ENCODE measurements at places on chromosomes 7 and 10.

- H3K4me3 ChIP-seq, result no peak overlapping the region
- no peaks in the 10 kb centered on the region for H3K36me3 ChIP-seq
- no peak overlapping the region for H3K27ac ChIP-seq
- no peaks in the 10 kb centered on the region for H3K27me3 ChIP-seq
These were observed 101.3 kb upstream of the DKK1 start for GRCh38 chr10:52212802-52213201.

DNA sequence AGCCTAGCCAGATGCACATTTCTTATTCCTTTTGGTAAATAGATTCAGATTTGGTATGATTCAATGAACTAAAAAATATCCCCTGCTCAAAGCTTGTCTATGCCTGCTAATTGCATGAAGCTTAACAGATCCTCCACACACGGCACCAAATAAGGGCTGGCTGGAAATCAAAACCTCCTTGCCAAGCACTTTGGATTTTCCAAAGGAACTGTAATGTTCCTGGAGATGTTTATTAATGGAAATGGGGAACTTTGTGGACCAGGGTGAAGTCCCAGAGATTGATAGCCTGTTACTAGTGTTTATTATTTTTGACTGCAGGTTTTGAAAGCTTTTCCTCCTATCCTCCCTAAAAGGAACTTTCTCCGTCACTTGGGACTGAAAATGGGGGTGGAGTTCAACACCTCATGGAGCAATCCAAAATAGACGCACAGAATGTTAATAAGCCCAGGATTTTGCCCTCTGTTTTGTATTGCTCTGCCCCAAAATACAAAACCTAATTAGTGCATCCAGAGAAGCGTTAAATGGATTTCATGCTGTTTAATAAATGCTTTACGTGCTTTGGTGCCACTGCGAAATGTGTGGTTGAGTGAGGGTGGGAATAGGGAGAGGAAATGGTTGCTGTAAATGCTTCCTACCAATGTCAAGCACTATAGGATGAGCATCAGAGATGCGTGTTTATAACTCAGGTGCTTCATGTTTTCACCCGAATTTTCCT lies 1027.7 kb downstream of the LRMDA start:
- H3K36me3 ChIP-seq, result no peaks in the 10 kb centered on the region
- H3K27me3 ChIP-seq, result no peaks in the 10 kb centered on the region
- peaks cover 8% of the 10 kb centered on the region for H3K4me1 ChIP-seq
- H3K4me3 ChIP-seq, result no peak overlapping the region

GRCh38 chr10:88032566-88032965 lies 169.1 kb downstream of the PTEN start:
- no peaks in the 10 kb centered on the region for H3K36me3 ChIP-seq
- H3K27ac ChIP-seq, result no peak overlapping the region
- DNase-seq, result no peak
- H3K4me1 ChIP-seq, result no peaks in the 10 kb centered on the region
- H3K27me3 ChIP-seq, result no peaks in the 10 kb centered on the region

DNA sequence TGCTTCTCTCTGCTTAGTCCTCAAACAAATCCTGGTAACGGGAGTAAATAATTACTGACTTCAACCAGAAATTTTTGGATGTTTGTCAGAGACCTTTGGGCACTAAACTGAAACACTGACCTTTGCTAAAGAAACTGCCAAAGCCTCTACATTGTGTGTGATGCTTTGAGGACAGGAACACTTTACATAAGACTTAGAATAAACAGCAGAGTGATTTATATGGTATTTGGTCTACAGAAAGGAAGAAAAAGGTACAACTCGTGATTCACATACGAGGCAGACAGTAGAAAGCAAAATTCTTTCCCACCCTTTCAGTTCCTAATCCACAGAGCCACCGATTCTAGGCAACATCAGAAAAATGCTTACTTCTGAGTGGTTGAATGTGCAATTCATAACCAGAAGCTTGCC lies 59.8 kb downstream of the SLC16A12 start:
- H3K4me1 ChIP-seq, result peaks cover 24% of the 10 kb centered on the region
- H3K4me3 ChIP-seq, result no peak overlapping the region
- peak overlapping the region; percentile 79 for H3K27ac ChIP-seq
- no peaks in the 10 kb centered on the region for H3K27me3 ChIP-seq

DNA sequence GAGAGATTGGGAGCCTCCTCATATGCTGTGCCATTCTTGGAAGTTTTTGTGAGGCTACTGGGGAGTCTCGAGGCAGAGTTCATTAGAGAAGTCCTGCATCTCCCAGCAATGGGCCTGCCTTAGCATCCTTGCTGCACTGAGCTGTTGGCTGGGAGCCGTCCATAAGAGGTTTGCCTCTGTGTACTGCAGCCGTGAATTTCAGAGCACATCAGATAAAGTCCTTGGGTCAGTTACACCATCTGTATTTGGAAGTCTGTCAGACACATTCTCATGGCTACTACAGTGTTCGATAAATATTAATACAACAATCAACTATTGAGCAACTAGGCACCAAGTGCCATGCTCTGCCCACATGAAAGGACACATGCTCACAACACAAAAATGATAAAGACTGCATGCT lies 100.5 kb upstream of the SEC61G start:
- no peak overlapping the region for H3K27ac ChIP-seq
- H3K4me3 ChIP-seq, result no peak overlapping the region
- no peak for DNase-seq
- H3K4me1 ChIP-seq, result no peaks in the 10 kb centered on the region

DNA sequence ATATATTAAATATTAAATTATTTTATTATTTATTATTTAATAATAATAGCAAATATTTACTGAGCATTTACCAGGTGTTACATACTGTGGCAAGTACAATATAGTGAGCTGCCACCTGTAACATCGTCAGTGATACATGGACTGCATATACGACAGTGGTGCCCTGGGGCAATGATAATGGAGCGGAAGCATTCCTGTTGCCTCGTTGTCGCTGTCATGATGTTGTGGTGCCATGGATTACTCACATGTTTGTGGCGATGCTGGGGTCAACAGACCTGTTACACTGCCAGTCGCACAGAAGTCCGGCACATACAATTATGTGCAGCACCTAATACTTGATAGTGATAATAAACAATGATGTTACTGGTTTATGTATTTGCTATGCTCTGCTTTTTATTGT lies 20.6 kb downstream of the CAMK1D start:
- H3K27ac ChIP-seq, result no peak overlapping the region
- no peaks in the 10 kb centered on the region for H3K36me3 ChIP-seq
- peaks cover 5% of the 10 kb centered on the region for H3K4me1 ChIP-seq
- no peaks in the 10 kb centered on the region for H3K27me3 ChIP-seq

GRCh38 chr10:87547734-87548311 lies 43.1 kb downstream of the MINPP1 start:
- H3K36me3 ChIP-seq, result no peaks in the 10 kb centered on the region
- peak overlapping the region; percentile 67 for H3K27ac ChIP-seq
- no peak for DNase-seq
- no peak overlapping the region for H3K4me3 ChIP-seq
- H3K4me1 ChIP-seq, result peaks cover 41% of the 10 kb centered on the region

GRCh38 chr10:109882251-109883057 lies 40.9 kb downstream of the XPNPEP1 start:
- H3K4me3 ChIP-seq, result no peak overlapping the region
- DNase-seq, result no peak
- H3K27me3 ChIP-seq, result no peaks in the 10 kb centered on the region
- no peak overlapping the region for H3K27ac ChIP-seq
- no peaks in the 10 kb centered on the region for H3K4me1 ChIP-seq

DNA sequence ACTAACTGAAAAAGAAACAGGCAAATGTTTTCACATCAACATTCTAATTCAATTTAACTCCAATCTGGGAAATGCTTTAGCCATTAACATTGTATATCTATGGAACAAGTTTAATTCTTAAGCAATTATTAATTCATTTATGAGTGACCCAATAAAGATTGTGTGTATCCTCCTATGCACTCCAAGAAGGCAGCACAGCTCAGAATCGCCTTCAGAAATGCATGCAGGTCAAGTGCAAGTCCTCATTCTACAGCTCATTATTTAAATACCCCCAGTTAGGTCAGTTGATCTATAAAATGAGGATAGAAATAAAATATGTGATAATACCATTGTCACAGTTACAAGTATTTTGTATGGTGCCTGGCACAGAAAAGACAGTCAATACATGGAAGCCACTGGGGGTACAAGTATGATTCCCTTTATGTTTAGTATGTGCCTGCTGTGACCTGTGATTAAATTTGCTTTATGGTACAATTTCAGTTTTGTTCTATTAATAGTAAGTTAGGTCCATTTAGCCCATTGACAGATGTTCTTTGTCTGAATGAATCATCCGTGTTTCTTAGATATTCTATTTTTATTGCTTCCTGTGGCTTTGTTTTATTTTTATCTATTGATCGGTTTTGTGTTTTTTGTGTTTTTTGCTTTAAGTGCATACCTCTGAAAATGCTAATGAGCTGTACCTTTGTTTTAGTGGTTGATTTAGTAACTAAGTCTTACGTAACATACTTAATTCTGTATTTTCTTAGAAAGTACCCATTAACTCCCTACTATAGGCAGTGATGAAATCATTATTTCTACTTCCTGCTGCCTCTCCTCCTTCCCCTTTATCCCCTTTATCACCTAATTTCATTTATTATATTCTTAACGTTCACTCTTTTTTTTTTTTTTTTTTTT lies 42.8 kb downstream of the CPXM2 start:
- H3K4me3 ChIP-seq, result no peak overlapping the region
- no peaks in the 10 kb centered on the region for H3K36me3 ChIP-seq
- H3K27me3 ChIP-seq, result no peaks in the 10 kb centered on the region
- H3K27ac ChIP-seq, result no peak overlapping the region

- no peaks in the 10 kb centered on the region for H3K36me3 ChIP-seq
- H3K27ac ChIP-seq, result no peak overlapping the region
- H3K4me3 ChIP-seq, result no peak overlapping the region
- H3K27me3 ChIP-seq, result no peaks in the 10 kb centered on the region
- no peaks in the 10 kb centered on the region for H3K4me1 ChIP-seq
- DNase-seq, result no peak
These were observed 167.0 kb upstream of the CDK1 start for GRCh38 chr10:60611291-60611747.

DNA sequence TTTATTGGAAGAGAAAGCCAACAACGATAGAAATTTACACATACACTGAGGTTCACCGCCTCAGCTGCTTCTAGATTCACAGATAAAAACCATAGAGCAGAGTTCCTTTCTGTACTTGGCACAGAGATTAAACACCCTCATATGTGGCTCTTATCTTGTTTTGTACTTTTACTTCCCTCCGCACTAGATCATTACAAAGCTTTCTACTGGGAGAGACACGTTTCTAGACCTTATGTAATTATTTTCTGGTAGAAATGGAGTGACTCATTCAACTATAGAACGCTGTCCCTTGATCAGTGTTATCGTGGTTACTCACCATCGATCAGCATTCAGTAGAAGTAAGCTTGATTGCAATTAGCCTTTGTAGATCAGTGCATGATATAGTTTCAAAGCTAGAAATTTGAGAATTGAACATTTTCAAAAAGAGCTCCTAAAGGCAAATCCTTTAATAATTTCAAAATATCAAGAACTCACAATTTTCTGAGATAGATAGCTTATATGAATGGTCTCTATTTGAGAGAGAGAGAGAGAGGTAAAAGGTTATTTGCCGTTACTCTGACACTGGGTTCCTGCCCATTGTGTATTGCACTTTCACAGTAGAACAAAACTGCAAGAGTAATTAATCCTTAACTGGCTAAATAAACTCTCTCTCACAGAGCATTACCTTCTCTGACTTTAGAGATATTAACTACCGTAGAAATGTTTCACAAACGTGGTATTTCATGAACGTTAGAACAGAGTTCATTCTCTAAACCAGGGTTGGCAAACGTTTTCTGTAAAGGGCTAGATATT lies 26.1 kb upstream of the DNAJC1 start:
- no peaks in the 10 kb centered on the region for H3K36me3 ChIP-seq
- no peaks in the 10 kb centered on the region for H3K4me1 ChIP-seq
- no peak for DNase-seq
- no peak overlapping the region for H3K27ac ChIP-seq
- no peak overlapping the region for H3K4me3 ChIP-seq

DNA sequence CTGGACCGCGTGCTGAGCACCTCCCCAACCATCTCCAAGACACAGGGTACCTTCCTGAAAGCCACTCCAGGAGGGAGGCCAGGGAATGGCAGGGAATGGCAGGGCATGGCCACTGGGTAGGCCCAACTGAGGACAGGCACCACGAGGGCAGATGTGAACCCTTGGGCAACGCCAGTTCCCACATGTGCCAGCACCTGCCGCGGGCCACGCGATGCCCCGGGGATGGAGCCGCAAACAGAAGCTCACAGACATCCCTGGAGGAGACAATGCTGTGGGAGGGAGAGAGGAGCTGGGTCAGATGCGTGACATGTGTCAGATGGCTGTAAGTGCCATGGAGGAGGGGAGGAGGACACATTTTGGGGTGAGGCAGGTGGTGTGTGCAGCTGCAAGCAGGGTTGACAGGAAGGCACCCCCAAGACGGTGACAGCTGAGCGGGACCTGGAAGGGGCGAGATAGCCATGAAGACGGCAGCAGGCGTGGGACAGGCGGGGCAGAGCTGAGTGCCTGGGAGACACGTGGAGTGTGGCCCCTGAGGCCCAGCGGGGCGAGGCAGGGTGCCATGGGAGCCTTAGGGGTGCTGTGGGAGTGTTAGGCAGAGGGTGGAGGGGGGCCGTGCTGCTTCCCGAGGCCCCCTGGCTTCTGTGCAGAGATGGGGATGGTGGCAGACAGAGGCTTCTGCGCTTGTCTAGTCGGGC lies 27.7 kb downstream of the IQCE start:
- H3K36me3 ChIP-seq, result peaks cover 28% of the 10 kb centered on the region
- H3K4me3 ChIP-seq, result no peak overlapping the region
- H3K4me1 ChIP-seq, result no peaks in the 10 kb centered on the region
- no peak overlapping the region for H3K27ac ChIP-seq

- H3K4me1 ChIP-seq, result peaks cover 8% of the 10 kb centered on the region
- no peaks in the 10 kb centered on the region for H3K27me3 ChIP-seq
- peak; percentile 27 for DNase-seq
- no peak overlapping the region for H3K4me3 ChIP-seq
- no peaks in the 10 kb centered on the region for H3K36me3 ChIP-seq
These were observed 102.0 kb upstream of the FAM20C start for GRCh38 chr7:90111-91063.

- H3K36me3 ChIP-seq, result peaks cover 36% of the 10 kb centered on the region
- H3K4me3 ChIP-seq, result no peak overlapping the region
- no peak overlapping the region for H3K27ac ChIP-seq
- H3K4me1 ChIP-seq, result no peaks in the 10 kb centered on the region
These were observed 80.4 kb downstream of the UBE3C start for GRCh38 chr7:157219154-157219553.

Measured in upper lobe of left lung (tissue), 6 donors.